ENCODE measurements at places on chromosomes 5 and 9.

GRCh38 chr5:147552897-147553296, 43.0 kb upstream of the DPYSL3 start:
- DNase-seq = no peak

- DNase-seq = no peak
Measured at GRCh38 chr9:121082075-121082474, 7.3 kb downstream of the CNTRL start.

DNA sequence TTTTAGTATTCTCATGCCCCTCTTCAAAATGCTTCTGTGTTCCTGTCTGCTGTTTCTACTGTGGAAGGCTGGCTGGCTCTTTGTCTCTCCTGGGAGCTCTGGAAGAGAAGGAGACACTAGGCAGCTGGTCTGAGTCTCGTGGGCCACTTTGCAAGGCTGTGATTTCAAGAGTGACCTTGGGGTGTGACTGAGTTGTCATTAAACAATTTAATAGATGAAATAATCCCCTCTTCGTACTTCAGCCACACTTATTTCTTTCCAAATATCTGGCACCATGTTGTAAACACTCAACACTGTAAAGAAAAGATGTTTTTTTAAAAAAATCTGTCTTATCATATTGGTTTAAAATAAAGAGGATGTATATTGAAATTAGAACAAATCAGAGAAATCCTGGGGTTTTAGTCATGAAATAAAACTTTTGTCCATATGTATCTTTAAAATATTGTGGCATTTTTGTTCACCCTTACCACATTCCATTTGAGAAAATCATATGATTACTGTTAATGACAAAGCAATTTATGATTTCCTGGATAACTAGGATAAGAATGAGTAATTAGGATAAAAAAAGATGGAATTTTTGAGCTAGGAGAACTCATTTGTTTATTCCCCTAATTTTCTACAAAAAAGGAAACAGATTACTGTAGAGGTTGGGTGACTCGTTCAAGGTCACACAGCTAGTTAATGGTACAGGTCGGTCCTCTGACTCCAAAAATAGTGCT, 200.8 kb downstream of the MAT2B start:
- no peak for DNase-seq

GRCh38 chr5:57456531-57457135, 26.0 kb downstream of the ACTBL2 start:
- DNase-seq = no peak

GRCh38 chr9:86324308-86324707, 29.9 kb downstream of the TUT7 start:
- DNase-seq = no peak

GRCh38 chr5:125411744-125412560, 665.5 kb upstream of the ZNF608 start:
- DNase-seq = no peak

DNA sequence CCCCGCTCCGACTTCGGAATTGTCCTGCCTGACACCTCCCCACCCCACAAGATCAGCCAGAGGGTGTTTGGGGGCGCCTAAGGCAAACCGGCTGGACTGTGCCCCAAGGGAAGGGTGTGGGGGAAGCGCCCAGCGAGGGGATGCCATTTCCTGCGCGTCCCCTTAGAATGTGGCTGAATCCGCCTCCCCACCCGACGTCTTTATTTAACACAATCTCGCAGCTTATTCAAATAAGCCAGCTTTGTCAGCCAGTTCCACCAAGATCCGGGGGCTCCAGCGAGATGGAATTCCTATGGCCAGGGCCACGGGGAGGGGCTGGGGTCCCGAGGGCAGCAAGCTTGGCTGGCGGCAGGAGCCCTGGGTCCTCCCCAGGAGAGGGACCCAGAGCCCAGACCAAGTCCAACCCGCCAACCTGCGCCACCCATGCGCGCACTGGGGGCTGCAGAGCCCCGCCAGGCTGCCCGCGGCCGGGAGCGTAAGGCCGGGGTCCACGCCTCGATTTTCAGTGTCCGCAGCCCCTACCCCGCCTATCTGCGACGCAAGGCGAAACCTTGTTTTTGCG, 7.4 kb downstream of the IRX4 start:
- no peak for DNase-seq

Data from NCI-H2081 treated with DMSO at 0.1 percent for 48 hours (cell line).